H1 (cell line): ENCODE measurements at places on chromosomes 2 and 18. TPM values are rescaled to one million over a fixed set of nuclear protein-coding genes. Genes with fewer than 3 reads are reported as not detected.

Gene PDCD1
- total RNA-seq: 0.48 and 0.73 TPM in 2 replicates

DNA sequence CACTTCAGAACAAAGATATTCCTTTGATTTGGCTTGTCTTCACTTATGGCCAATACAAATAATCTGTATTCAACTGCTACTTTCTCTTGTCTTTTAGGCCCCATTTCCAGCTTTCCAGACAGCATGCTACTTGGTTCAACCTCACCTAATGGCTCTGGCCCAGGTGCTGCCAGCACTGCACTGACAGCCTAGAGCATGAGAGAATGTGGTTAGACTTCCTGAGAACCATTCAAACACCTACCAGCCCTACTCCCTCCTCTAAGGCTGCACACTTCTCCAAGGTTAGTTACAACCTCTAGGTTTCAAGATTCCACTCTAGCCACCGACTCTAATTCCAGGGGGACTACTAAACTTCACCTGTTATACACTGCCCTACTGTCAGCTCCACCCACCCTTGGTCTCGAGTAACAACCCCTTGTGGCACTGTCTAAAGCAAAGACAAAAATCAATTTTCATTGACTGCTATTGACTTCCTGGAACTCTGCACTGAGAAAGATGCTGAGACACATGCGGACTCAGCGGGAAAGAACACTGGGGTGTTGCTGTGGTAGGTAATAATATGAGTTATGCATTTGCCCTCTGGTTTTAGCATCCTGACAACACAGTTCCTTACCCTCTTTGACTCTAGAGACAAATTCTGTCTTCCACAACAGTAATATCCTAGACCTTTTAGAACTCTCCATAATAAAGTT, 38.2 kb downstream of the PLEKHM3 start:
- no peaks in the 10 kb centered on the region for H3K4me1 ChIP-seq
- no peak for DNase-seq
- no peaks in the 10 kb centered on the region for H3K27me3 ChIP-seq
- no peaks in the 10 kb centered on the region for H3K36me3 ChIP-seq

Gene DPYSL5
- total RNA-seq: 16.3 and 16.4 TPM in 2 replicates

- H3K4me3 ChIP-seq: no peak overlapping the region
- no peak for DNase-seq
- no peak overlapping the region for H3K27ac ChIP-seq
- no peaks in the 10 kb centered on the region for H3K4me1 ChIP-seq
- H3K36me3 ChIP-seq: no peaks in the 10 kb centered on the region
Observed at GRCh38 chr2:169910109-169910799, 83.0 kb downstream of the UBR3 start.

- H3K27ac ChIP-seq: no peak overlapping the region
- no peaks in the 10 kb centered on the region for H3K27me3 ChIP-seq
- H3K4me3 ChIP-seq: no peak overlapping the region
- no peaks in the 10 kb centered on the region for H3K36me3 ChIP-seq
- H3K4me1 ChIP-seq: no peaks in the 10 kb centered on the region
Observed at GRCh38 chr18:68984342-68984741, 186.5 kb downstream of the CCDC102B start.

DNA sequence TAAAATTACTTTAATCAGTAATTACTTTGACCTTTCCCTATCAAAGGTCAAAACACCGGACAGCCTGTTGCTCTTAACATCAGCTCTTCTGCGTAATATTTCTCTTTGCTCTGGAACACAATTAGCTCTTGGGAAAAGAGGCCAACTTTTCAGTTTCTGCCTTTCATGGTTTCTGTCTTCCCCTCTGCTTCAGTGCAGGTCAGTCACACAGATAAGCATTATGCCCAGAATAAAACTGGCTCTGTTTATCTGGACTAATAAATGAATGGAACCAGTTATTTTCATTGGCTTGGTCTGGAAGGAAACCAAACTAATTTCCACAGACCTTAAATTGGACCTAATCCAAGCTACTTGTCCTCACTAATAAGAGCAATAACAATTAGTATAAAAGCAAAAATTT, 26.2 kb upstream of the GALNT3 start:
- H3K4me3 ChIP-seq: no peak overlapping the region
- no peaks in the 10 kb centered on the region for H3K36me3 ChIP-seq
- H3K27me3 ChIP-seq: no peaks in the 10 kb centered on the region

- no peak overlapping the region for H3K27ac ChIP-seq
- no peaks in the 10 kb centered on the region for H3K27me3 ChIP-seq
- no peaks in the 10 kb centered on the region for H3K4me1 ChIP-seq
- no peaks in the 10 kb centered on the region for H3K36me3 ChIP-seq
- DNase-seq: peak; percentile 7
- H3K4me3 ChIP-seq: no peak overlapping the region
Observed at GRCh38 chr18:75125382-75126331, 83.3 kb downstream of the PTGR3 start.

GRCh38 chr18:50715919-50716318, 103.9 kb downstream of the MRO start:
- no peak for DNase-seq
- no peak overlapping the region for H3K27ac ChIP-seq
- H3K4me3 ChIP-seq: no peak overlapping the region
- no peaks in the 10 kb centered on the region for H3K36me3 ChIP-seq
- H3K27me3 ChIP-seq: no peaks in the 10 kb centered on the region

DNA sequence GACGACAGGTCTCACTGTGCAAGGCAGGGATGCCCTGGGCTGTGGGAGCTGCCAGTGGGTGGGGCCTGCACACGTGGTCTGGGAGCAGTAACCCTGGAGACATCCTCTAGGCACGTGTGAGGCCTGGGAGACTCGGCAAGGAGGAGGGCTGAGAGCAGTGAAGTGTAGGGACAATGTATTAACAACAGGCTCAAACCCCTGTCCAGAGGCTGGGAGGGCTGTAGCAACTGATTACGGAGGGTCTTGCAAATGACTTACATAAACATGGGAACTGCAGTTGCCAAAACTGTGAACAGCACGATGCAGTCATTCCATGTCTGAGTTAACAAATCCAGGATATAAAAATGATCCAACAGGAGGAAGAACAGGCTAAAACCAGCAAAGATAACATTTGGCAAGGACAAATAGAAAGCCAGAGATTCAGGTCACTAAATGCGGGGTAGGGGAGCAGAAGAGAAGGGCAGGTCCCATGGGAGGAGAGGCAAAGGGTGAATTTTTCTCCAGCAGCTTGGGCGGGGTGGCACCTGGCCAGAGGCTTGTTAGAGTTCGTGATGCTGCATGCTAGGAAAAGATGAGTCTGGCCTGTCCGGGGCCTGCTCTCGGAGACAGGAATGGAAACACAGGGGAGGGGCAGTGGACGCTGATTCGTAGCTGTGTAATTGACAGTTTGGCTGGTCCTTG, 44.9 kb downstream of the CYP27C1 start:
- H3K27me3 ChIP-seq: no peaks in the 10 kb centered on the region
- peaks cover 3% of the 10 kb centered on the region; the same call in 1 of the 2 replicates for H3K4me1 ChIP-seq
- no peaks in the 10 kb centered on the region for H3K36me3 ChIP-seq
- no peak overlapping the region for H3K27ac ChIP-seq
- H3K4me3 ChIP-seq: no peak overlapping the region

- H3K27ac ChIP-seq: no peak overlapping the region
- H3K36me3 ChIP-seq: no peaks in the 10 kb centered on the region
- H3K4me1 ChIP-seq: no peaks in the 10 kb centered on the region
- no peaks in the 10 kb centered on the region; the same call in 1 of the 2 replicates for H3K27me3 ChIP-seq
- peak; percentile 29 for DNase-seq
- H3K4me3 ChIP-seq: no peak overlapping the region
Observed at GRCh38 chr2:105671156-105671555, 73.6 kb upstream of the NCK2 start.

Gene ALLC
- not detected in 2 replicates for total RNA-seq

GRCh38 chr2:20052861-20053281, 1.4 kb upstream of the LAPTM4A start:
- H3K4me1 ChIP-seq: peaks cover 5% of the 10 kb centered on the region
- peak overlapping the region; percentile 86 for H3K4me3 ChIP-seq
- DNase-seq: no peak
- no peaks in the 10 kb centered on the region for H3K27me3 ChIP-seq
- no peaks in the 10 kb centered on the region for H3K36me3 ChIP-seq
- no peak overlapping the region; the same call in 1 of the 2 replicates for H3K27ac ChIP-seq

Gene ICOS
- total RNA-seq: not detected in 2 replicates

Gene ACKR3
- 0.73 and 1.4 TPM in 2 replicates for total RNA-seq

DNA sequence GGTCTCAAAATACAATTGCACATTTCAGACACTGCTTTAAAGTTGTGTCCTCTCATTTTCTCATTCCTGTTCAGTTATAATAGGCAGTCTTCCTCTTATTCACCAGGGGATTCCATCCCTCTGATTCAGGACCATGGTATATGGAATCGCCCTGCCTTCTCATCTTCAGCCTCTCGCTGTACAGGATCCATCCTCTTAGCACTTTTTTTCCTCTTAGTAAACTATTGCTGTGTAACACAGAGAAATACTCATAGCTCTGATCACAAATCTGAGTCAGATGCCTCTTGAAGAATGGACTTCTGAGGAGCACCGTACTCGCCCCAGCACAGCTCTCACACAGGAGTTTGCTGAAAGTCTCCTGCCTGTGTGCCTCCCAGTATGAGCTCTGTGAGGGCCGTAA, 11.3 kb downstream of the RMP24 start:
- no peak overlapping the region for H3K4me3 ChIP-seq
- no peak overlapping the region for H3K27ac ChIP-seq
- no peak for DNase-seq

- no peaks in the 10 kb centered on the region for H3K27me3 ChIP-seq
- H3K36me3 ChIP-seq: no peaks in the 10 kb centered on the region
- H3K27ac ChIP-seq: no peak overlapping the region
- DNase-seq: no peak
Observed at GRCh38 chr2:207131594-207131993, 34.2 kb downstream of the KLF7 start.

- H3K4me1 ChIP-seq: no peaks in the 10 kb centered on the region
- H3K36me3 ChIP-seq: no peaks in the 10 kb centered on the region
- peak; percentile 5 for DNase-seq
- H3K27ac ChIP-seq: no peak overlapping the region
- no peak overlapping the region for H3K4me3 ChIP-seq
Observed at GRCh38 chr2:19711470-19712372, 190.1 kb downstream of the TTC32 start.

GRCh38 chr2:241818943-241819270, 9.9 kb downstream of the NEU4 start:
- no peaks in the 10 kb centered on the region for H3K36me3 ChIP-seq
- no peak overlapping the region for H3K27ac ChIP-seq
- H3K27me3 ChIP-seq: no peaks in the 10 kb centered on the region
- no peaks in the 10 kb centered on the region for H3K4me1 ChIP-seq
- no peak overlapping the region for H3K4me3 ChIP-seq
- DNase-seq: no peak

Gene C2orf15
- 5.5 and 6.5 TPM in 2 replicates for total RNA-seq

Gene COLEC11
- 0.25 and 0.47 TPM in 2 replicates for total RNA-seq

GRCh38 chr18:13890761-13891361, 24.5 kb downstream of the MC2R start:
- DNase-seq: no peak
- no peak overlapping the region for H3K4me3 ChIP-seq
- H3K27me3 ChIP-seq: no peaks in the 10 kb centered on the region
- H3K36me3 ChIP-seq: no peaks in the 10 kb centered on the region
- H3K4me1 ChIP-seq: no peaks in the 10 kb centered on the region

Gene IGFBP5
- 2.0 and 2.5 TPM in 2 replicates for total RNA-seq

GRCh38 chr18:43001821-43002220, 113.7 kb downstream of the RIT2 start:
- no peak overlapping the region for H3K27ac ChIP-seq
- no peaks in the 10 kb centered on the region for H3K27me3 ChIP-seq
- H3K4me3 ChIP-seq: no peak overlapping the region
- no peaks in the 10 kb centered on the region for H3K4me1 ChIP-seq
- no peak for DNase-seq
- H3K36me3 ChIP-seq: no peaks in the 10 kb centered on the region

DNA sequence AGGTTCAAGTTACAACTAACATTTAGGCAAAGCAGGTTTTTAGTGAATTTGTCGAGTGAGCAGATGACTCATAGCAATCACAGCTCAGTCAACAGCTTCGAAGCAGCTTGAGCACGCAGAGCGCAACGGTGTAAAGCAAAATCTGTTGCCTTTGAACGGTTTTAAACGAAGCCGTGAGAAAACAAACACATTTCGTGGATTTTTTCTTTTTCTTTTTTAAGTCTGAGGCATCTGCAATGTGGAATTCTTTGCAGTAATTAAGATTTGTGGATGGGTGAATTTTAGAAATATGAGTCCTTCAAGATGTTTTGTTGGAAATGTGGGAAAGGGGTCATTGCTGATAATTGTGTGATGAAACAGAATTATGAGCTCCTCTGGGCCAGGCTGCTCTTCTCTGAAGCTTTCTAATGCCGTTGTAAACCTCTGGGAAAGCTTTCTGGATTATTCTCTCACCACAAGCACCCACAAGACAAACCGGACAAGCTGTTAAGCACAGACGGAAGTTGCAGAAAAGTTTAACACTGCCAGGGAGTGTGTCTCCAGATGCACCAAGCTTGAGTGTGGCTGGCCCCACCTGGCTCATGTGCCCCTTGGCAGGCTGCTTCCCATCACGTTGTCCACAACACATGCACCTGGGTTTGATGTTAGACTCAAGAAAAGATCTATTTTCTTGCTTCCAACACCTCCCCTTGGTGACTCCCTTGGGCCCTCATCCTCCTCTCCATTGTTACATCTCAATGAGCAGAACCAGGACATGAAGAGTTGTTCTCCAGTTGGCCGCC, 224.7 kb downstream of the ACKR3 start:
- H3K27me3 ChIP-seq: no peaks in the 10 kb centered on the region
- no peak overlapping the region for H3K4me3 ChIP-seq
- H3K4me1 ChIP-seq: peaks cover 7% of the 10 kb centered on the region; the same call in 1 of the 2 replicates
- no peak for DNase-seq
- H3K36me3 ChIP-seq: no peaks in the 10 kb centered on the region

GRCh38 chr18:59837586-59837985, 62.2 kb upstream of the PMAIP1 start:
- H3K27ac ChIP-seq: no peak overlapping the region
- no peaks in the 10 kb centered on the region for H3K36me3 ChIP-seq
- no peaks in the 10 kb centered on the region for H3K27me3 ChIP-seq
- DNase-seq: no peak
- H3K4me1 ChIP-seq: no peaks in the 10 kb centered on the region

Gene GAL3ST2
- total RNA-seq: not detected in 2 replicates

GRCh38 chr2:19127616-19128015, 230.8 kb downstream of the OSR1 start:
- no peak overlapping the region for H3K4me3 ChIP-seq
- no peaks in the 10 kb centered on the region for H3K4me1 ChIP-seq
- H3K36me3 ChIP-seq: no peaks in the 10 kb centered on the region
- H3K27ac ChIP-seq: no peak overlapping the region
- H3K27me3 ChIP-seq: no peaks in the 10 kb centered on the region
- DNase-seq: no peak
